ENCODE measurements at places on chromosomes 7 and 10.

- no peak for DNase-seq
Observed at GRCh38 chr10:72044417-72045041, 43.8 kb downstream of the SPOCK2 start.

- DNase-seq = no peak
Observed at GRCh38 chr7:6416516-6417145, 31.1 kb downstream of the DAGLB start.

GRCh38 chr7:124652237-124652636 lies 113.4 kb downstream of the GPR37 start:
- DNase-seq = no peak

DNA sequence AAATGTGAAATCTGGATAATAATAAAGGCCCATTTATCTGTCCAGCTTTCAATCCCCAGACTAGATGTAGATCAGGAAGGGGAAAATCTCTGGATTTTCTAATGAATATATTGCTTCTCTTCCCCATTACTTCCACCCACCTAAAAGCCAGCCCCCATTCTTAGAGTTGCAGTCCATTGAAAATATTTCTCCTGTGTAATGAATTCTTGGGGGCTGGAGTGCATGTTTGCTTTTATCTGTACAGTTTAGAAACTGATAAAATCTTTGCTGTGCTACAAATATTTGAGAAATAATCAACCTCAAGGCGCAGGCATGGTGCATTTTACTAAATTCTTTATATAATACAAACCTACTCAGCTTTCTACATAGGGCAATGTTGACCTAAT lies 180.8 kb downstream of the ARID5B start:
- no peak for DNase-seq

DNA sequence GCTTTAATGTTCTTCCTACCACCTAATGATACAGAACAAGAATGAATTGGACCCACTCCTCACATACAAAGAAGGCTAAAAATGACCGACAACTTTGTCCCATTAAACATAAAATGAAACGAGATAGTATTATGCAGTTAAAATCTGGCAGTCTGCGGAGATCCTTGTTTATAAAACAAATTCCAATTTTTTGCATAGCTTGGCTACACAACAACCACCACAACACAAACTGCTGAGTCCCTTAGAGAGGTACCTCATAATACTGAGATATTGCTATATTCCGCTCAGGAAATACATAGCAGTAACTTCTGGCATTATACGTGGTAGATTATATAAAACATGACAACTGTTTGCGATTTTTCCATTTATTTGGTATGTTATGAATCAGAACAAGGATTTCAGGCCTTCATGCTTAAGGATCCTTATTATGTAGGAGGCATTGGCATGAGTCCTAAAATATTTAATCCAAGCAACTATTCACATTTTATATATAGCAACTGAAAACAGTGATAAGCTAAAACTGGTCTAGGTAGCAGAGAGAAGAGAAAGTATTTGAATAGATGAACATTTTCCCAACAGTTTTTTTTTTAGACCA lies 96.0 kb downstream of the ANK3 start:
- no peak for DNase-seq

DNA sequence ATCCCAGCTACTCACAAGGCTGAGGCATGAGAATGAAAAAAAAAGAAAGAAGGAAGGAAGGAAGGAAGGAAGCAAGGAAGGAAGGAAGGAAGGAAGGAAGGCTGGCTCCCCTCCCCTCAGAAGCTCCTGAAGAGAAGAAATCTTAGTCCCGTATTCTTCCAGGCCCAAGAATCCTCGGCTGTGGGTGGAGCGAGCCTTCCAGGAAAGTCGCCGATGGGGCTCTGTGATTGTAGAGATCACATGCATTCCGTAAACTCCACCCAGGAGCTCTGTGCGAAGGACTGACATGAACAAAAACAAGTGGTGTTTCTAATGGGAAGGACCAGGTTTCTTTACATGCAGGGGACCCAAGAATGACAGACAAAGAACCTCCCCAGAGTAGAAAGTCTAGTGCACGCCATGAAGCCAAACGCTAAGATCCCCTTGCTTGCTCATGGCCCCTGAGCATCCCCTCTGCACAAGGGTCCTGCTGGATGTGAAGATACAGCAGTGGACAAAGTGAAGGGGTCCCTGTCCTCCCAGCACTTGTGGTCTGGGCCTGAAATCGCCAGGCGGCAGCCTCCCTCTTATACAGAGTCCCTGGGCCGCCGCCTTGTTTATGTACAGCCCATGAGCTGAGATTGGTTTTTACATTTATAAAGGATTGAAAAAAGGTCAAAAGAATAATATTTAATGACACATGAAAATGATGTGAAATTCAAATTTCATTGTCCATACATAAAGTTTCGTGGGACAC lies 25.2 kb downstream of the CNPY1 start:
- no peak for DNase-seq

DNA sequence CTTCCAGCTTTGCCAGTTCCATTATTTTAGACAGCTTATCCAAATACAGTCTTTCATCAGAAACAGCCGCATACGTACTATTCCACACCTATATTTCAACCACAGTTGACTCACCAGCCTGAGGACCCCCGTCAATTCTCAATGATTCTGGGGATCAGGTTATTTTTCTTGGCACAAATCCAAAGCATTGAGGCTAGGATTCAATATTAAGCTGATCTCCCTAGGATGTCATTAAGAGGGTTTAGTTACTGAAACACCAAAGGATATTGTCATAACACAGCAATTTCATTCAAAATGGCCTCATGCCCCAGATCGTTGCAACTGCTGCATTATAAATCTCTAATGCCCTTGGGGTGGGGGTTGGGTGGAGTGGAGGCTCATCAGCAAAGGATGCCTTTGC lies 214.6 kb downstream of the PTEN start:
- no peak for DNase-seq

GRCh38 chr7:39461263-39461820 lies 104.9 kb upstream of the YAE1 start:
- DNase-seq = no peak

- no peak for DNase-seq
Observed at GRCh38 chr7:126702242-126703016, 550.3 kb downstream of the GRM8 start.

DNA sequence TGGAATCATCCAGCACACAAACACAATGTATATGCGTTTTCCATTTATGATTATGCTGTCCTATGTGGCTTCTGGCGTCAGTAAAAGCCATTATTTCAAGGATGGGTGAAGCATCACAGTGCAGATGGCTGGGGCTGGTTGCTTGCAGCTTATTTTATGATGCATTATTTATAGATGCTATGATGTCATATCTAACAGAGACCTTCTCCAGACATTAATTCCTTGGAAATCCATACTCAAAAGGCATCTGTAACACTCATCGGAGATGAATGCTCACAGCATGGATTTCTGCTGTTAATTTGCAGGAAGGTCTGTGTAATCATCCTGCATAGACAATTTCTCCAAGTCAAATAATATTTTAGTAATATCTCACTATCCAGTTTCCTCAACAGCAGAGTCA lies 7.2 kb downstream of the RGS10 start:
- no peak for DNase-seq

GRCh38 chr10:100858747-100859483 lies 53.8 kb upstream of the SLF2 start:
- no peak for DNase-seq

DNA sequence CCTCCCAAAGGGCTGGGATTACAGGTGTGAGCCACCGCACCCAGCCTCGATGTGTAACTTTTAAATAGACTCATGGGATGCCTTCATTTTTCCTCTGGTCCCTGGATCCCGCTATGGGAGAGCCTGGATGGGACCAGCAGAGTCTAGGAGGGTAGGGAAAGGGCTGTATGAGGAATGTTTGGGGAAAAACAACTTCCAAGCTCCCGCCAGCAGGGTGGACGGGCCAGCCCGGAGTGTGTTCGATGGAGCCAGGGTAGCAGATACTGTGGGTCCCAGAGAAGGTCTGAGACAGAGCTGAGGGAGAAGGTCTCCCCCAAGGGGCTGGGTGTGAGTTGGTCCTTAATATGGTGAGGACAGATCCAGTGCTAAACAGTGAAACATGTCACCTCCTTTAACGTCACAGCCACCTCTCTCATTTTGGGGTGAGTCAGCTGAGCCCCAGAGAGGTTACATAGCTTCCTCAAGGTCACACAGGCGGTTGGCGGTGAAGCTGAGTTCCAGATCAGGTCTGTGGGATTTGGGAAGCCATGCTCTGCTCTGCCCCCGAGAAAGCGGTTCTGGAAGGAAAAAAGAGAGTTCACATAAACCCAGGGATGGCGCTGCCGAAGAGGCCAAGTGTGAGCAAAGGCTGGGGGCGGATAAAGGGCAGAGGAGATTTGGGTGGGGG lies 66.4 kb downstream of the MYL10 start:
- DNase-seq = no peak

DNA sequence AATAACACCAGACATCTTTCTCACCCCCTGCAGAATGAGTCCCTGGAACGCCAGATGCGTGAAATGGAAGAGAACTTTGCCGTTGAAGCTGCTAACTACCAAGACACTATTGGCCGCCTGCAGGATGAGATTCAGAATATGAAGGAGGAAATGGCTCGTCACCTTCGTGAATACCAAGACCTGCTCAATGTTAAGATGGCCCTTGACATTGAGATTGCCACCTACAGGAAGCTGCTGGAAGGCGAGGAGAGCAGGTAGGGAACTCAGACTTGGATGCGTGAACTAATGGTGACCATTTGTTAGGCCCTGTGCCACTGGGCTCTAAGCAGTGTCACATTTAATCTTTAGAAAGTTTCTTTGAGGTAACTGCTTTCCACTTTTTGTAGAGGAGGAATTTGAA lies 7.1 kb downstream of the VIM start:
- no peak for DNase-seq

DNA sequence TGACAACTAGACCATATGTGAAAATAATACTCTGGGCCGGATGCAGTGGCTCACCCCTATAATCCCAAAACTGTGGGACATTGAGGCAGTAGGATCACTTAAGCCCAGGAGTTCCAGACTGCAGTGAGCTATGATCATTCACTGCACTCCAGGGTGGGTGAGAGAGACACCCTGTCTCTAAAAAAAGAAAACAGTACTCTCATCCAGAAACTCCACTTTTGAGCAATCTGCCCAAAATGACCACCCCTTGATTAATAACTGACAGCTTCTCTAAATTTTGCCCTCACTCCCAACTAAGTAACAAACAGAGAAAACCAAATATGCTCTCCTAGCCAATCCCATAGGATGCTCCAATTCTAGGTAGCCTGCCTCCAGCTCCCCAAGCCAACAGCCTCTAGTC lies 62.5 kb upstream of the AKR1E2 start:
- no peak for DNase-seq

DNA sequence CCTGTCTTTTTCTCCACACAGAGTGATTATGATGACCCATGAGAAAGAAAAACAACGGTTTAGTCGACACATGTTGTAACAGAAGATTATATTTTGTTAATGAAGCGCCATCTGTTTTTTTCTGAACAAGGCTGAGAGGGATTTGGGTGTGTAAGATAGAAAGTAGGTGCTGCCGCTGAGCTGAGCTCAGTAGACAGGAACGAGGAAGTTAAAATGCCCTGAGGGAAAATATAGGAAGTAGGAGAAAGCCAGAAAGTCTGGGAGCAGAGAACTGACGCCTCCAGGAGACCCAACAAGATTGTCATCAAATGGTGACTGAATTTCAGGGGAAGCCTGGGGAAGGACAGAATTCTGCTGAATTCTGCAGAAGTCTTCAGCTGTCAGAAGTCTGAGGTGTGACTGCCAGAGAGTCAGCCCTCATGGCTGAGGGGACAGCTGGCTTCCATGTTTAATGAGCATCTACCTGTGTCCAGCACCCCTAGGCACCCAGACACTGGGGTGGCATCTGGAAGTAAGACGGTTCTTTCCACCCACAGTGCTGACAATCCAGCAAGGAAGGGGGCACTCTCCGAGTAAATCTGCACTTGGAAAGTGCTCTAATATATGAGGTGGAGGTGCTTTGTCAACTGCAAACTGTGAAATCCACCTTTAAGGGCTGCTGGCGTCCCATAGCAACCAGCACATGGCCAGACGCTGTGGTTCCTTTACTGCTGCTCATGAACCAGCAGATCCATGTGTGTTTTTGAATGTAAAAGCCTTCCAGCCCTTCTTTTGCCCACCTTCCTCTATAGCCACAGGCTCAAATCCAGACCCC lies 12.5 kb upstream of the TSPAN15 start:
- DNase-seq = no peak

- no peak for DNase-seq
Observed at GRCh38 chr10:104333032-104333727, 5.1 kb downstream of the ITPRIP start.

DNA sequence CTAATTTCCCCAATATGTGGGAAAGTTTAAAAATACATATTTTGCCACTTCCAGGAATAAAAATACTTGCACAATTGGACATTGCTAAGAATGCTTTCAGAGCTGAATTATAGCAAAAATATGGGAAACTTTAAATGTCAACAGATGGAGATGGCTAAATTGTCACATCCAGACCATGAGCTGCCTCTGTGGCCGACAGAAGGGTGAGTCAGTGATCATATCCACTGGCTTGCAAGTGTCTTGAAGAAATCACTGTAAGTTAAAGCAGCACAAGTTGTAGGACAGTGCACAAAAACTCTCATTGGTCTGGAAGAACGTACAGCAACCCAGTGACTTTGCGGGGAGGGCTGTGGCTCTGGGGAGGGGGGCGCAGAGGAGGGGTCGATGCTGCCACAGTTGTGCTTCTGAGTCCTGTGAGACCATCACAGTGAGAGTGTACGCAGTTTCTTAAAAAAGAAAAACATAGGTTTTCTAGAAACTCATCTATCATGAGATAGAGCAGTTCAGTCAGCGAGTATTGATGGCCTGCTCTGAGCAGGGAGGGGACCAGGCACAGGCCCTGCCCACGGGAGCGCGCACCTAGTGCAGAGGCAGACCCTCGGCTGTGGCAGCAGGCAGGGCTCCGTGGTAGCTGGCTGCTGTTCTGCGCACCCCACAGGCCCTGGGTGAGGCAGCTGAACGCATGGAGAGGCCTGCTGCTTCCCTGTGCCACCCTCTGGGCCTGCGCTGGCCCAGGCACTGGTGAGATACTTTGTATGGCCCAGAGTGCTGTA lies 25.5 kb downstream of the LRRC27 start:
- DNase-seq = no peak

DNA sequence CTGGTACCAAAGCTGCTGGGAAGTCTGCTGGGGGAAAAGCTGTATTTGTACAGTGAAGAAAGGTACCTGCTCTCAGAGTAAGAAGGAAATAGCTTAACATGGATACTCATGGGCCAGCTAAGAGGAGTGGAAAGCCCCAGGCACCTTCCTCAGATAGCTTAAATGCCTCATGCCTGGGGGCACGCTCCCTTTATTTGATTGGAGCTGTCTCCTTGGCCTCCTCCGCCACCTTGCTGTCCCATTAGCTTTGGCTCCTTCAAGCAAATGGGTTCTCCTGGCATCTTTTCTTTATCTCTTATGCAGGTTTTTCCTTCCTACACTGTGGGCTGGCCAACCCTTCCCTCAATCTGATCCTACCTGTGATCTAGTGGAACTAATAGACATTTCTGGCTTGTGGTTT lies 318.5 kb downstream of the SH2D4B start:
- no peak for DNase-seq

DNA sequence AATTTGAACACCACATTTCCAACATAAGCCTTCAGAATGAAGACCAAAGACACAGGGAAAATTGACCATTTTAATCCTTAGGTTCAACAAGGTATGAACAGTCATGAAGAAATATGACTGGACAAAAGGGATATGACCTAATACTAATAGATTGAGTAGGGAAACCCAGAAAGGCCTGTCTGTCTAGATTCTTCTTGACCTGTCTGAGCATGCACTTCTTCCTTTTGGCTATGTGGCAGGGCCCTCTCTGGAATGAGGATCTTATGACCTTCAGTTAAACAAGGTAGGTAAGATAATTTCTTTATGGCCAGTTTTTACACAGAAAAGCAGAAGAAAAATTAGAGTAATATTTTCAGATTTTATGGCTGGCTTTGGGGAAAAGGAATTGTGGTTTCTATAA lies 3.0 kb upstream of the PHYHIPL start:
- DNase-seq = no peak

GRCh38 chr10:75407713-75408508 lies 6.3 kb upstream of the ZNF503 start:
- no peak for DNase-seq

Data from GM12891 (cell line).